Renal cortex interstitium (tissue), 15 donors: ENCODE measurements at places on chromosomes 7 and 10.

DNA sequence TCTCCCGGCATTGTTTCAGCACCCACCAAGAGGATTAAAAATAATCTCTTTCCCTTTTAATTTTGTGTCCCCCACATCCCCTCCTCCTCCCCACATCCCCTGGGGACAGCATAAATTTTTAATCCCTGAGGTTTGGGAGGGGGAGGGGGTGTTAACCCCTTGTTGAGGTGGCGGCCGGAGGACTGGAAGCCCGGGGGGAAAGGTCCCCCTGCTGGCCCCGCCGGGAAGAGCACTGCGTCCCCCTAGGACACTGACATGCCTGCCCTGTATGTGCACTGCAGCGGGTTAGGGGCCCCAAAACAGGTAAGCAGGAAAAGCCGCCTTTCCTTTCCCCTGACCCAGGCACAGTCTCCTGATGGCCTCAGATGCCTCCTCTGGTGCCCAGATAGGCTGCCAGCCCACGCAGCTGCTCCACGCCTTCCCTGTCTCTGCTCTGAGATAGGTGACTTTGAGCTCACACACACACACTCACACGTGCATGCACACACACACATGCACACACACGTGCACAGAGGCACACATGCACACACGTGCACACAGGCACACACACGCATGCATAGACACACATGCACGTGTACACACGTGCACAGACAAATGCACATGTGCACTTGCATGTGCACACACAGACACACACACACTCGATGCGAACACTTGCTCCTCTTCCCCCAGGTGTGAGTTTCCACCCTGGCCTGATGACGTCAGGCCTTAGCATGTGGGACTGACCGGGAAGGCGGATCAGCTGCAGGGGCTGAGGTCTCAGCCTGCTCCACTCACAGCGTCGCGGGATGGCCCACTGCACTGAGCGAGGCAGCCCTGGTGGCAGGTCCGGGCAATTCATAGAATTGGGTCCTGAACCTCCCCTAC is 12.3 kb downstream of the CNPY1 start:
- DNase-seq: no peak

GRCh38 chr7:155262031-155262430 is 35.6 kb upstream of the INSIG1 start:
- DNase-seq: no peak

DNA sequence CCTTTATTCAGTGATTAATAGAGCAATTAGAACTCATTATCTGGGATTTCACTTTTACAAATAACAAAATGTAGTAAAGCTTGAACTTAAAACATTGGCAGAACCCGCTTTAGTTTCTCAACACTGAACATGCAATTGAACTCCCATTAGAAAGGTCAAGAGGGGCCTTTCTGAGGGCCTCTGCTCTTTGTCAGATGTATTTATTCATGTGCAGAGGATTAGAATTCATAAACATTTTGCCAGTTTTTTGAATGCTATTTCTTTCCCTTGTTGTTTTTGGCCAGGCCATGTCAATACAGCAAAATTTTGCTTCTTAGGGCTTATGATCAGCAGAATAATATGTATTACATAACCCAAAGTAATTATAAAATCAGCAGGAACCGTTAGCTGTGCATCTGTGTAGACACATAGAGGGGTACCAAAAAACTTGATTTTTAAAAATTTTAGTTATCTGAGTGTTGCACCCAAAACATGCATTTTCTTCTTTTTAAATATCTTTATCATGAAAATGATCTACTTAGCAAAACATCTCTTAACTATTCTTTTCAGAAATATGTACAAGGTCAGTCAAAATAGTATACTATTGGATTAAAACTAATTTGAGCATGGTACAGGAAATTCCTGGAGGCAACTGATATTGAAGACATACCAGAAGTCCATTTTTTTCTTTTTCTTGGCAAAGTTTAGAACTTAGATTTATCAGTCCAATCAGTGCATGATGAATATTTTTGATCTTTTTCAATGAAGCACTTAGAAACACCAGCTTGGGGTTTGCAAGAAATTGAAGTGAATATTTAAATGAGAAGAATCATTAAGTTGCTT is 177.5 kb downstream of the TWIST1 start:
- DNase-seq: peak; percentile 5

DNA sequence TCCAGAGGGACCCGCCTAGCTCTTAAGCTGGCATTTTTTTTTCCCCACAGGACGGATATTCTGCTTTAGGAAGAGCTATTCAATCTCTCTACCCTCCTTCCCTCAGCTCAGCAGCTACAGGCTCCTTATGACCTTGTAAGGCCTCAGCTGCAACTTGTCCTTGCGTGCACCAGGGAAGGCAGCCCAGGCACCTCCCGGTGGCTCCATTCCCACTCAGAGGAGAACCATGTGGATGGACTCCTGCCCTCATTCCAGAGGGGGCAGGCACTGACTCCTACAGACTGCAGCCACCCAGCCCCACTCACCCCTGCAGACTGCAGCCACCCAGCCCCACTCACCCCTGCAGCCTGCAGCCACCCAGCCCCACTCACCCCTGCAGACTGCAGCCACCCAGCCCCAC is 73.7 kb downstream of the ITIH5 start:
- no peak for DNase-seq

GRCh38 chr10:81843042-81843441 is 32.0 kb upstream of the NRG3 start:
- no peak for DNase-seq

GRCh38 chr7:23196306-23196705 is 14.5 kb downstream of the NUP42 start:
- no peak for DNase-seq
